ENCODE measurements at places on chromosomes 6 and 20. TPM values are rescaled to one million over a fixed set of nuclear protein-coding genes. Genes with fewer than 3 reads are reported as not detected.

The SLC35D3 gene
- not detected for total RNA-seq

The HSF2 gene
- 10.6 TPM for total RNA-seq

The CLVS2 gene
- total RNA-seq = not detected

The CLPSL2 gene
- total RNA-seq = not detected

The ABCC10 gene
- total RNA-seq = 84.2 TPM

The ADGRF5 gene
- not detected for total RNA-seq

The PI3 gene
- not detected for total RNA-seq

The CFAP61 gene
- total RNA-seq = not detected

- DNase-seq = no peak
- peaks cover 39% of the 10 kb centered on the region for H3K27me3 ChIP-seq
- H3K36me3 ChIP-seq = no peaks in the 10 kb centered on the region
- H3K4me1 ChIP-seq = peaks cover 9% of the 10 kb centered on the region
- no peak overlapping the region for H3K4me3 ChIP-seq
- H3K27ac ChIP-seq = no peak overlapping the region
Observed at GRCh38 chr6:28537509-28538140, 11.9 kb downstream of the GPX5 start.

DNA sequence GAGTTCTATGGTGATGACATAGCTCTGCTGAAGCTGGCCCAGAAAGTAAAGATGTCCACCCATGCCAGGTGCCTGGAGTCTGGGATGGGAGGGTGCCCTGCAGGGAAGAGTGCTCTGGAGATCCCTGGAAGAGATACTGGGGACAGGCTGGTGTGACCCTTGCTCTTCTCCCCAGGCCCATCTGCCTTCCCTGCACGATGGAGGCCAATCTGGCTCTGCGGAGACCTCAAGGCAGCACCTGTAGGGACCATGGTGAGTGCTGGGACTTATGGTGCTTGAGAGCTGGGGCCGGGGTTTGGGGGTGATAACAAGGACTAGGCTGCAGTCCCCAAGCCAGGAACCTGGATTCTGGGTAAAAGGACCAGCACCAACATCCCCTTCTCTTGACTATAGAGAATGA, 2.2 kb upstream of the CFB start:
- no peak overlapping the region for H3K4me3 ChIP-seq
- H3K27ac ChIP-seq = no peak overlapping the region
- no peaks in the 10 kb centered on the region for H3K36me3 ChIP-seq
- H3K4me1 ChIP-seq = no peaks in the 10 kb centered on the region
- DNase-seq = no peak
- no peaks in the 10 kb centered on the region for H3K27me3 ChIP-seq

GRCh38 chr6:157534134-157534871, 153.3 kb downstream of the ZDHHC14 start:
- H3K27me3 ChIP-seq = no peaks in the 10 kb centered on the region
- H3K27ac ChIP-seq = no peak overlapping the region
- no peaks in the 10 kb centered on the region for H3K36me3 ChIP-seq
- no peak for DNase-seq
- H3K4me3 ChIP-seq = no peak overlapping the region

DNA sequence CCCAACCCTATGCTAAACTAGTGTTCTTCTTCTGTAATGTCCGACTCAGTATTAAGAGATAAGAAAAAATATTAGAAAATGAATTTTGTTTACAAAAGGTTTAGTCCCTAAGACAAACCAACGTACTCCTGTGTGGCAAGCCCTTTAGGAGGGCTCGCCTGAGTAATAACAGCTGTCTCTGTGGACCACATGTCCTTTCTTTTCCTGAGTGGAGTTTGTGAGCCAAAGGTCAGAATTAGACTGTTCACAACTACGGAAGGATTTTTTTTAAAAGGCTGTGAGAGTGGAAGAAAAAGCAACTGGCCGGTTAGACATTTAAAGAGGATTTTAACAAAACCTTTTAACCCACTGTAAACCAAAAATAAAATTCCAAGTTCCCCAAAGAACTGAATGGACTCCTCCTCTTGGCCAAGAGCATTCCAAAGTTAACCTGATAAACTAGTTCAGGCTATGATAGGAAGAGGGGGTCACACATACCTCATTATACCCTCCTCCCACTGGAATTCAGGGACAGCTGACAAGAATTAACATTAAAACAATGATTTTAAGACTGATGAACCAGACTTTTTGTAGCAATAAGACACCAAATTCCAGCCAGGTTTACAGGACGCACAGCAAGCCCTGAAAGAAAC, 43.5 kb downstream of the FAM184A start:
- DNase-seq = no peak
- no peaks in the 10 kb centered on the region for H3K27me3 ChIP-seq
- H3K36me3 ChIP-seq = no peaks in the 10 kb centered on the region
- no peak overlapping the region for H3K4me3 ChIP-seq

GRCh38 chr6:548091-548490, 108.8 kb downstream of the HUS1B start:
- DNase-seq = no peak
- no peak overlapping the region for H3K4me3 ChIP-seq
- H3K27me3 ChIP-seq = no peaks in the 10 kb centered on the region
- H3K36me3 ChIP-seq = peaks cover 2% of the 10 kb centered on the region
- no peak overlapping the region for H3K27ac ChIP-seq

DNA sequence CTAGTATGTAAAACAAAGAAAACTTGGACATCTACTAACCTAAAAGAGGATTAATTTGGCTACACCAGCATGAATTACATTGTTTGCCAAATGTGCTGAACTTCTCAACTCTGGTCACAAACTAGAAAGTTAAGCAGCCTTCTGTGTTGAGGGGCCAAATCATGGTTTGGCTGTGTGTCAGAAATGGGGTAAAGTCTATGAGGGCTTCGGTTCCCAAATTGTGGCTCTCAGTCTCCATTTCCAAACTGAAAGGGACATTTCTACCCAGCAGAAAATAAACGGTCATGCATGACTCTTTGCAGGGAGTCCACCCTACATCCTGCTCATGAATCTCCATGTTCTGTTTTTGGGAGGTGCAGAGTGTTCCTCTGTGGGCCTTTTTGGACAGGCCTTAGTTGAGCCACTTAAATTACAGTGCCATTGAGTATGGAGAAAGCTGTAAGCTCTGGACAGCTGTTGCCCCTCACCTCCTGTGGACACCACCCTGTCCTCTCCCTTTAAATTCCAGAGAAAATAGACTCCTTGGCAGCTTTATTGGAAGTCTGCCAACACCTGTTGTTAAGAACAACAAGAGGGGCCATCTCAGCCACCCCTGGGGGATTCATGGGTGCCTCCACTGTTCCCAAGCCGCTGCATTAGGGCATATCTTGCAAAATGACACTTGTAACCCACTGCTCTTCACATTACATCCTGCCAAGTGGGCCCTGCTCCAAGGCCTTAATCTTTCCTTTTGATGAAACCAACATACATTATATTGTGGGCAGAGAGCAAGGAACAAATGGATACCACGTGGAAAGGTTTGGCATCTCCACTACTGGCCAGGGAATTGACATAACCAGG, 27.5 kb upstream of the SNRPC start:
- no peak for DNase-seq
- no peaks in the 10 kb centered on the region for H3K36me3 ChIP-seq
- no peak overlapping the region for H3K4me3 ChIP-seq
- no peaks in the 10 kb centered on the region for H3K4me1 ChIP-seq

DNA sequence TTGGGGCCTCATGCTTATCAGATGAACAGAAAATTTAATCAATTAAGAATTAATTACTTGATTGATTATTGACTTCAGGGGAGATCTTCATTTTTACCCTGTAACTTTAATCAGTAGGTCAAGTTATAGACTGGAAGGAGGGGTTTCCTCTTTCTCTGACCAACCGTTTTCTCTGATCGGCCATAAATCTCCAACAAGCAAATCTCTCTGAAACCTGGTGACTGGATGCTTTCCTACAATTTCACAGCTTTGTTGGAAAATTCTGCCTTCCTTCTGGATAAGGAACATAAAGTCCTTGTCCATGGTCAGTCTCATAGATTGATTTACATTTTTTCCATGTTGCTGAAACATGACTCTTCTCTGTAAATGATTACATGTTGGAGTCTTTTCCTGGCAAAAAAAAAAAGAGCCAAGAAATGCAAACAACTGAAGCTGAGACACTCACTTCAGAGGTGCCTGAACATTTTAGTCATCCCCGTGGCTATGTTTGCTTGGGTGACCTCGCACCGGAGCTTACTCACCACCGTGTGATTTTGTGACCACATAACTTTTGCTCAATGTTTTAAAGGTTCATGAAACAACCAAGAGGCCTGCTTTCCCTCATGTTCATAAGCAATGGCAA, 31.0 kb downstream of the IRF4 start:
- H3K27ac ChIP-seq = no peak overlapping the region
- no peaks in the 10 kb centered on the region for H3K27me3 ChIP-seq
- no peaks in the 10 kb centered on the region for H3K4me1 ChIP-seq
- no peak for DNase-seq
- H3K4me3 ChIP-seq = no peak overlapping the region
